A549 treated with CORT108297 at 1 μM for 4 hours (cell line): ENCODE measurements at places on chromosomes 11 and 22. TPM values are rescaled to one million over a fixed set of nuclear protein-coding genes. Genes with fewer than 3 reads are reported as not detected.

TNRC6B gene
- total RNA-seq = 3.9 to 5.9 TPM (median 5.1 TPM) in 5 replicates

TEX12 gene
- 0.17 TPM in 1 of 5 replicates, not detected in the others for total RNA-seq

WNT11 gene
- 0.83 to 1.6 TPM (median 1.2 TPM) in 5 replicates for total RNA-seq

HIPK3 gene
- 12.2 to 17.8 TPM (median 15.2 TPM) in 5 replicates for total RNA-seq

SLC7A4 gene
- not detected in 5 replicates for total RNA-seq

SMC1B gene
- total RNA-seq = 0.02 to 0.03 TPM (median 0.03 TPM) in 3 of 5 replicates, not detected in the others

ARHGAP42 gene
- total RNA-seq = 4.8 to 8.0 TPM (median 5.6 TPM) in 5 replicates

BBOX1 gene
- 0.05 to 0.39 TPM in 2 of 5 replicates, not detected in the others for total RNA-seq

MYBPC3 gene
- 0.07 to 0.09 TPM (median 0.07 TPM) in 5 replicates for total RNA-seq

CYP2D6 gene
- total RNA-seq = 0.43 to 0.61 TPM (median 0.52 TPM) in 5 replicates

CECR2 gene
- 0.06 to 0.12 TPM (median 0.09 TPM) in 5 replicates for total RNA-seq

PNPLA5 gene
- total RNA-seq = 0.03 to 0.07 TPM in 2 of 5 replicates, not detected in the others

GRK3 gene
- 3.2 to 4.2 TPM (median 3.6 TPM) in 5 replicates for total RNA-seq

LAMTOR1 gene
- total RNA-seq = 113 to 163 TPM (median 144 TPM) in 5 replicates

OR6T1 gene
- total RNA-seq = not detected in 5 replicates

IGF2 gene
- total RNA-seq = 1.5 to 2.9 TPM (median 2.8 TPM) in 5 replicates

APOA1 gene
- total RNA-seq = 0.13 to 0.20 TPM (median 0.16 TPM) in 5 replicates

VPS11 gene
- total RNA-seq = 10.0 to 16.0 TPM (median 12.4 TPM) in 5 replicates

RHOD gene
- total RNA-seq = 32.6 to 51.6 TPM (median 47.3 TPM) in 5 replicates

KRTAP5-7 gene
- total RNA-seq = not detected in 5 replicates

SYTL2 gene
- total RNA-seq = 11.8 to 21.5 TPM (median 13.9 TPM) in 5 replicates

DMC1 gene
- total RNA-seq = 2.6 to 5.5 TPM (median 5.0 TPM) in 5 replicates

FAT3 gene
- total RNA-seq = 0.23 to 0.81 TPM (median 0.55 TPM) in 5 replicates

ALG9 gene
- 18.9 to 20.3 TPM (median 19.8 TPM) in 5 replicates for total RNA-seq

SELENOM gene
- 56.8 to 79.9 TPM (median 72.3 TPM) in 5 replicates for total RNA-seq

MAPK8IP1 gene
- total RNA-seq = 5.4 to 6.5 TPM (median 6.3 TPM) in 5 replicates

DRD4 gene
- total RNA-seq = 0.15 to 0.39 TPM (median 0.22 TPM) in 5 replicates

NXPE2 gene
- total RNA-seq = 0.05 TPM in 1 of 5 replicates, not detected in the others

WT1 gene
- 5.2 to 6.0 TPM (median 5.7 TPM) in 5 replicates for total RNA-seq

KMT5B gene
- total RNA-seq = 19.3 to 24.8 TPM (median 19.9 TPM) in 5 replicates

KRTAP5-10 gene
- total RNA-seq = not detected in 5 replicates

DDIAS gene
- 16.1 to 19.4 TPM (median 18.4 TPM) in 5 replicates for total RNA-seq

IPO7 gene
- total RNA-seq = 84.6 to 115 TPM (median 100 TPM) in 5 replicates

KCNQ1 gene
- 0.31 to 0.50 TPM (median 0.34 TPM) in 5 replicates for total RNA-seq

ASCL2 gene
- total RNA-seq = 0.06 to 0.09 TPM in 2 of 5 replicates, not detected in the others

GAL3ST1 gene
- 6.1 to 10.2 TPM (median 9.2 TPM) in 5 replicates for total RNA-seq

CDC42BPG gene
- 1.0 to 3.0 TPM (median 1.8 TPM) in 5 replicates for total RNA-seq

CCDC116 gene
- 0.05 to 0.06 TPM (median 0.06 TPM) in 3 of 5 replicates, not detected in the others for total RNA-seq
